ENCODE measurements at places on chromosomes 2 and 18.

GRCh38 chr2:9256570-9257043 lies 50.0 kb downstream of the ASAP2 start:
- no peak for DNase-seq

DNA sequence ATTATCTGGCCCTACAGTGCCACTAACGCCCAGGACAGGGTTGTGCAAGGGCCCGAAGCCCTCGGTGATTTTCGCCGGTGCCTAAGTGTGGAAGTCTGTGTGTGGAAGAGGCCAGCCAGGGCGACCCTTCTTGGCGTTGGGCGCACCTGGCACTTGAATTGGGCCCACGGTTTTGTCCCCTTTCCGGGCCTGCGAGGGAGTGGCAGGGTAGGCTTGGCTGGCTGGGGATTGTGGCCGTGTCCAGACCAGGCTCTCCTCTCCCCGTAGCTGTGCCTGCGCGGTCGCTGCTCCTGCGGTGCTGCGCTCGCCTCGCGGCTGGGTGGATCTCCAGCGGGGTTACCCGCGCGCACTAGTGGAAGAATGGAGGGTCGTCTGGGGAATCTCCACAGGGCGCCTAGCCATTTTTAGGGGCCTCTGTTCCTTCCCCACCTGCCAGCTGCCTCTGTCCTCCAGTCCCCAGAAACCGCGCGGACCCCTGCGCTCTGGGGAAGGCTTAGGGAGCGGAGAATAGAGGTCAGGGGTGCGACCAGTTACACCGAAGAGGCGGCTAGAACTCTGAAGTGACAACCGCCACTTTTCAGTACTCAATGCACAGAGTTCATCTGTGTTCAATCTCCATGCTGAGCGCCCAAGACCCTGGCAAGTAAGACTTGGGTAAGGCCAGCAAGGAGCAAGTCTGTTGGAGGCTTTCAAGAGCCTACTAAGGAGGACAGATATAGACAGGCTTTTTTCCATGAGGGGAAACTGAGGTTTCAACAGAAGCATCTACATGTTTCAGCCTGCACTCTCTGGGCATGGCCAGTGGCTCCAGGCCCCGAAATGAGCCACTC lies 16.0 kb downstream of the EVX2 start:
- no peak for DNase-seq

DNA sequence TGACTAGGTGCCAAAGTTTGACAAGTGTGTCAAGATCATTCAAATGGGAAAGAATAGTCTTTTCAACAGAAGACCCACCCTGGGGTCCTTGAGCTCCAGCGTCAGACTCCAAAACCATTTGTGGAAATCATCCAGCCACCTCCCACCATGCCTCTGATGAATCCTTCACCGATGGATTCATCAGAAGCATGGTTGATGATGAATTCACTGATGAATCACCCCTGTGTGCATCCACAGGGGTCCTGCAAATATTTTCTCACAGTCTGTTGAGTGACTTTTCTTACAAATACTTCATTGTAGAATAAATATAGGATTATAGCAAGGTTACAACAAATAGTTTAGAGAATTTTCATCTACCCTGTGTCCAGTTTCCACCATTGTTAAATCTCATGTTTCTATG lies 4.3 kb downstream of the UGT1A9 start:
- DNase-seq = no peak

- no peak for DNase-seq
Measured at GRCh38 chr2:151287513-151288250, 1.8 kb downstream of the NMI start.

DNA sequence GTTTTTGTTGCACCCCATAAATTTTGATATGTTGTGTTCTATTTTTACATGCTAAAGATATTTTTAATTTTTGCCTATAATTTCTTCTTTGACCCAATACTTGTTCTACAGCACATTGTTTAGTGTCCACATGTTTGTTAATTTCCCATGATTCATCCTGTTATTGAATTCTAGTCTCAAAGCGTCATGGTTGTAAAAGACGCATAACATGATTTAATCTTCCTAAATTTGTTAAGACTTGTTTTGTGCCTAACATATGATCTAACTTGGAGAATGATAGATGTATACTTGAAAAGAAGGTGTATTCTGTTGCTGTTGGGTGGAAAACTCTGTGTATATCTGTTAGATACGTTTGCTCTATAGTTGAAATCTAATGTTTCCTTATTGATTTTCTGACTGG lies 27.1 kb upstream of the SULT1C3 start:
- no peak for DNase-seq

DNA sequence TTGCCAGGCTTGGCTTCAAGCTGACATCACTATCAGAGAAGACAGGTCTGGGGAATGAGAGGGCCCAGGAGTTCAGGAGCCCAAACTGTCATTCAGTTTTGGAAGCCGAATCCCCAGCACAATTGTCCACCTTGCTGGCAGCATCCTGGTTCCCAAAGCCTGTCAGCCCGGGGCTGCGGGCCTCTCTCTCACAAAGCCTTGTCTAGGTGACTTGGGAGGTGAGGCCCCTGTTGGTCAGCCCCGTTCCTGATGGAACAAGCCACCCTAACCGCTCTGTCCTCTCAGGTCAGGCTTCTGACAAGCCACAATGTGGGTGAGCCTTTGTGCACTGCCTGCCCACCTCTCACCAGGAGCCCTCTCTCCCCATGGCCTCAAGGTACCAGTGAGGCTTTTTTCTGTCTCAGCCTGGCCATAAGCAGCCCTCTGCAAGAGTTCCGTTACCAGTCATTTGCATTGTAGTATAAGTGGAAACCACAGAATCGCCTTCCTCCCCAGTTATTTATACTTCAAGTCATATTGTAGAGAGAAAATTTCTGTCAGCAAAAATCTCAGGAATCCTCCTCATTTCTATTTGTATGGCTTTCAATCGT lies 100.6 kb downstream of the MSH2 start:
- DNase-seq = no peak

- peak; percentile 62 for DNase-seq
Measured at GRCh38 chr2:41872646-41873045, 175.2 kb upstream of the PKDCC start.

DNA sequence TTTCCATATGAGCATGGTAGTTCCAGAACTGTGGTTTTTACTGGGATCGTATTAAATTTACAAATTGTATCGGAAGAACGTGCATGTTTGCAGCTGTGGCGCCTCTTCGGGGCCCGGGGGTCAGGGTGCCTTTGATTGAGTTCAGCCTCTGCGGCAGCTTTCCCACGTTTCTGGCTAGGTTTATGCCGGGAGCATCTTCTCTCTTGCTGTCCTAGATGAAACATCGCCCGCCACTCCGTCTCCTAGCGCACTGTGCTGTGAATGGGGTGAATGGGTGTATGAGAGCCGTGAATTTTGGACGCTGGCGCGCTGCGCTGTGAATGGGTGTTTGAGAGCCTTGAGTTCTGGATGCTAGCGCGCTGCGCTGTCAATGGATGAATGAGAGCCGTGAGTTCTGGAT lies 12.3 kb downstream of the PDCD1 start:
- DNase-seq = no peak

GRCh38 chr2:44909831-44910230 lies 31.7 kb upstream of the SIX3 start:
- DNase-seq = no peak

DNA sequence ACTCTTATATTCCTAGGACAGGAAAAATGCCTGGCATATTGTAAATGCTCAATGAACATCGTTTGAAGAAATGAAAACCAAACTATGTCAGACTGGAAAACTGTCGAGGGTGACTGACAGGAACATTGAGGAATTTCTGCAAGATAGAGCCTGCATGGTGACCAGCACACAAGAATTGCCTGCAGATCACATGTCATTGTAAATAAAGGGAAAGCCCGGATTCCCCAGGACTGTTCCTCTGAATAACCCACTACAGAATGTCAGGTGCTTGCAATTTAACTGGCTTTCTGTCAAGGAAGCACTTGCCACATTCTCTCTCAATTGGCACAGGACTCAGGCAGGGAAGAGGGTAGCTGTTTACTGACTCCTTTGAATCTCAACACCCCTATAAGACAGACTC lies 129.0 kb upstream of the REG3G start:
- no peak for DNase-seq

DNA sequence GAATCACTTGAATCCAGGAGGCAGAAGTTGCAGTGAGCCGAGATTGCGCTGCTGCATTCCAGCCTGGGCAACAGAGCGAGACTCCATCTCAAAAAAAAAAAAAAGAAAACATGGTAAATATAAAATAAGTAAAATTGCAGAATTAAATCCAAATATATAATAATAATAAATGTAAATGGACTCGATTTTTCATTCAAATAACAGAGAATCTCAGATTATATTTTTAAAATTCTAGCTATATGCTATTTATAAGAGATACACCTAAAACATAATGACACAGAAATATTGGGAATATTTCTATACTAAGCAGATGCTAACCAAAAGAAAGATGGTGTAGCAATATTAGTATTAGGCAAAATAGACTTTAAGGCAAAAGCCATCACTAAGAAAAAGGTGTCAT lies 15.1 kb upstream of the NEURL3 start:
- no peak for DNase-seq

- no peak for DNase-seq
Measured at GRCh38 chr2:39499336-39499735, 62.3 kb upstream of the MAP4K3 start.

DNA sequence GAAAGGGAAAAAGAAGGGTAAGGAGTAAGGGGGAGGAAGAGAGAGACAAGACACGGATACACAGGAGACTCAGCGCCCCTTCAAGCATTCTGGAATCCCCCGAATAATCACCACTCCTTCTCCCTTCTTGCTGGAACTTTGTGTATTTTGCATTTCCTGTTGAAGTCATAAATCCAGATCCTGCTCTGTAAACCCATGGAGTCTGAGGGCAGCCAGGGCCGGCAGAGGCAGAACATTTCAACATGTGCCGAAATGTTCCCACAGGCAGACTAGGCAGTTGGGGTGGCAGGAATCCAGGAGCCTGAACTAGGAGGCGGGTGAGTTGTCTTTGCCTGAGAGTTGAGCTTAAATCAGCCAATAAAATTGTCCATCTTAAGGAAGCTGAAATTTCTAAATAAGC lies 193.1 kb downstream of the SH3RF3 start:
- DNase-seq = peak; percentile 99

GRCh38 chr2:240624950-240625621 lies at the start of gene GPR35:
Gene GPR35 (plus strand): TSS chr2:240625480. CDS start chr2:240629953, 4,473 bp downstream.
- DNase-seq = peak; percentile 5

DNA sequence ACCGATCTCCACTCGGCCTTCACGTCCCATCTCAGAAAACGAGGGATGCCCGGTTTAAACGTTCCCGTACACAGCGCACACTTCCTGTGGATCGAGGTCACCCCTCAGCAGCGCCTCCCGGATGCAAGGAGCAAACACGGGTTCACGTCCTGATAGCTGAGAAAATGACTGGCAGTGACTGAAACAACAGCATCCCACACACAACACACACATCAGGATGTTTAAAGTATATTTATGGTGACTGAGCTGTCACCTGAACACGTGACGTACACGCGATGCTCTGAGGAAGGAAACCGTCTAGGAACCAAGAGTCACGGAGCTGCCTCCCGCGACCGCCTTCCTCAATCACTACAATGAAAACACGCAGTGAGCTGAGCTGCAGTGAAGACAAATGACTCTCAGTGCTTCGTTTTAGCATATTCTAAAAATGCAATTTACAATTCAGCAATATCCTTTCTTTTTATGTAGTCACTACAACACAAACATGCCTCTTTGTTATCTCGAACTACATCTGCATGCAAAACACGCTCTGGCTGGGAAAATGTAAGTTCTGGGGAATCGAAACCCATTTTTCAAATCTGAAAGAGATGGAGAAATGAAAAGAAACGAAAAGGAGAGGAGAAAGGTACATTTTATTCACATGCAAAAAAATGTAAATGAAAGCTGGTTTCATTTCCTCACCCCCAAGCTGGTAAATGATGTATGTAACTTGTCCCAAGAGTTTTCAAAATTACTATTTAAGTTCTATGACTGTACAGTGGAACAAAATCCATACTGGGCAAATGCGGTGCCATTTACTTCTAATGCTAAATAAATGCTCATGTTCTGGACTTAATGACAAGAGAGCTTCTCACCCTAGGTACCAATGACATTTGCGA lies 19.8 kb downstream of the HDAC4 start:
- no peak for DNase-seq

DNA sequence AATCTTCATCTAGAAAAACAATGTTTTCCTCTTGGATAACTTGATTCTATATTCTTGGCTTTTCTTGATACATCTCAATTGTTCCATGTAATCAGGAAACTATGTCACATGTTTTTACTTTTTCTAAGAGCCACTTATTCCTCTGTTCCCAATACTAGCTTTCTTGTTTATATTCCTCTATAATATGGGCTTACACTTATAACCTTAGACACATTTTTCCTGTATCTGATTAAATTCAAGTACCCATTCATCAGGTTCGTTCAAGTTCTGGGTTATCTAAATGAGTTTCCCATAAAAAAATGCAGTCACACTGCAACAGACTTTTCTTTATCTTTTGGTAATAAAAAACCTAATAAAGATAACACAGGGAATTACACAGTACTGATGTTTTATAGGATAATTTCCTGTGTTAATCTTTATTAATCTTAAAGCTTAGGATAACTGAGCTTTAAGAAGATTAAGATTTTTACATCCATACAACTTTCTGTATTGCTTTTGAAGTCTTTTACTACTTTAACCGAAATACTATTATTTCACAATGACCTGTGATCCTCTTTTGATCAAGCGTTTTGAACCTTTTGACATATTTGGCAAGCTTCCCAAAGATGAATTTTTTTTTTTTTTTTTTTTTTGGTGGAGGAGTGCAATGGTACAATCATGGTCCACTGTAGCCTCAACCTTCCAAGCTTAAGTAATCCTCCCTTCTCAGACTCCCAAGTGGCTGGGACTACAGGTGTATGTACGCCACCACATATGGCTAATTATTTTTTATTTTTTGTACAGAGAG lies 44.3 kb upstream of the C2orf66 start:
- peak; percentile 2 for DNase-seq

- no peak for DNase-seq
Measured at GRCh38 chr2:64655873-64656272, 2.2 kb upstream of the SERTAD2 start.

- DNase-seq = no peak
Measured at GRCh38 chr18:13232971-13233786, 14.6 kb downstream of the LDLRAD4 start.

DNA sequence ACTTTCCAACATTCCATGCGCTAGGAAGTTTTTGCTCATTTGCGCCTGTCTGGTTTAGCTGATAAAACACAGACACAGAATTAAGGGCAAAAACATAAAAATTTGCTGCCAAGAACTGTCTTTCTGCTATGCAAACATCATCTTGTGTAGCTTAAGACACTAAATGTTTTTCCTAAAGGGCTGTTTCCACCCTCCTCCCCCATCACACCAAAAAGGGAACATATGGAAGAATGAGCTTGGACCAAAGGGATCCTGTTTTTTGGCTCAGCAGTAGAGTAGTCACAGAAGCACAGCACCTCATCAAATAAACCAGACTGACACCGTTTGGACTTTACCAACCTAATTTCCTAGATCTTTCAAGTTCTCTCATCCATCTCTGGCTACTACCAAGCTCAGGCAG lies 210.1 kb downstream of the ZNF521 start:
- no peak for DNase-seq

GRCh38 chr2:63379451-63379850 lies 208.8 kb downstream of the WDPCP start:
- no peak for DNase-seq

DNA sequence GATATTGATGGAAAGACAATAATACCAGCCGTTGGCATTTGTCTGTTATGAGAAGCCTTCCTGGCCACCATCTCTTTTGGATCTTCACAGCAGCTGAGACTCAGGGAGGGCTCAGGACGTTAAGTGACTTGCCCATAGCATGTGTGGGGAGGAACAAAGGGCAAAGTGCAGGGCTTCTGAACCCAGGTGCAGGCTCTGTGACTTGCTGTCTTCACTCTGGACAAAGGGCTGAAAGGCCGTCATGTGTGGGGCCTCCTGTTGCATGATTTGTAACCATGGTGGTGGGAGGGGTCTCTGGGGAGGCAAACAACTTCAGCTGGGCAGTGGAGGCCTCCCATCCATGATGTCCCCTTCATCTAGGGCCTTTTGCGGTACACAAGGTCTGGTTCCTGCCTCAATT lies 65.5 kb upstream of the SIX2 start:
- no peak for DNase-seq

Measured in mesenchymal stem cell (in vitro differentiated cells and primary cell).